ENCODE measurements at places on chromosomes 2 and 18.

DNA sequence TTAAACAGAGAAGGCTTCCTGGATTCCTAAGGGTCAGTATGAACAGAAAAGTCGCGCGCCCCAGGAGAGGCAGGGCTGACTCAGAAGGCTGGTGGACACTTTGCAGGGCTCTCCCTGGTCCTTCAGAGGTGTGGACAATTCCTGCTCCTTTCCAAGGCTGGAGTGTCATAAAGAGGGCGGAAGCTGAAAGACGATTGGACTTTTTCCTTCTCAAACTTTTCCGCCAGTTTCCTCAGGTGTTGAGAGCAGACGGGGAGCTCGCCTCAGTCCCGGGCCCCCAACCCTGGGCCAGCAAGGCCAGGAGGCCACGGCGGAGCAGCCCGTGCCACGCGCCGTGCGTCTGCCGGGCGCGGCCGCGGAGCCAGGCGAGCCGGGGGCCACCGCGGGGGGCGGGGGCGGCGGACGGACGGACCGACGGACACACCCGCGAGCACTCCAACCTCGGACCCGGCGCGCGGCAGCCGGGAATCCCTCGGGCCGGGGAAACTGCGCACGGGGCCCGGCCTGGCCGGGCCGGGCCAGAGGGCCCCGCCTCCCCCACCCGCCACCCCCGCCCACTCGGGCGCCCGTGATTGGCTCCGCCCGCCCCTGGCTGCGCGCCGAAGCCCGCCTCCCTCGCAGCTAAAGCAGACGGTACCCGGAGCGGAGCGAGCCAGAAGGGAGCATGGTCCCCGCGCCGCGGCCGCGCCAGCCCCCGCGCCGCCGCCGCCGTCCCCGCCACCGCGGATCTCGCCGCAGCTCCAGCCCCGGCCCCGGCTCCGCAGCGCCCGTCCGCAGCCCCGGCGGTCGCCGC is at the start of gene KLHL29:
Gene KLHL29, plus strand, starts transcription at position 629 of the 793 bp plus-strand sequence. CDS start 177,018 bp downstream, outside the sequence.
- no peak for DNase-seq

GRCh38 chr2:189302274-189302948 is 122.8 kb upstream of the COL5A2 start:
- no peak for DNase-seq

DNA sequence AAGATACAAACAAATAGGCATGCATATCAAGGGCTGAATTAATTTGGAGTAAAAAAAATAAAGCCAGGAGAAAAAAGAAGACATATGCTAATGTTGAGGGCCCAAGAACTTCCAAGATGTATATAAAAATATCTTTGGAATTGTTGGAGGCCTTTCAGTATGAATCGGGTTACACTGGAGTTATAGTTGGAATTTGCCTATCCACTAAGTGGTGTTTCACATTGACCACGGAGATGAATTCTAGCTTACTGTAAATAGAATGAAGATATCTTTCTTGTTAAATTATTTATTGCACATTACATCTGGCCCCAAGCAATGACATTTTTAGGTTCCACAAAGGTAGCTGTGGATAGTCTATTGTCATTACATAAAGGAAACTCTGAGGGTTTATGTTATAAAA is 38.5 kb upstream of the TRIB2 start:
- no peak for DNase-seq

GRCh38 chr2:175414882-175415487 is 233.5 kb upstream of the ATP5MC3 start:
- DNase-seq = no peak

- DNase-seq = no peak
These were observed 105.0 kb upstream of the ATP8B1 start for GRCh38 chr18:57908092-57908491.

- DNase-seq = no peak
These were observed 157.7 kb downstream of the HNMT start for GRCh38 chr2:138121666-138122661.

DNA sequence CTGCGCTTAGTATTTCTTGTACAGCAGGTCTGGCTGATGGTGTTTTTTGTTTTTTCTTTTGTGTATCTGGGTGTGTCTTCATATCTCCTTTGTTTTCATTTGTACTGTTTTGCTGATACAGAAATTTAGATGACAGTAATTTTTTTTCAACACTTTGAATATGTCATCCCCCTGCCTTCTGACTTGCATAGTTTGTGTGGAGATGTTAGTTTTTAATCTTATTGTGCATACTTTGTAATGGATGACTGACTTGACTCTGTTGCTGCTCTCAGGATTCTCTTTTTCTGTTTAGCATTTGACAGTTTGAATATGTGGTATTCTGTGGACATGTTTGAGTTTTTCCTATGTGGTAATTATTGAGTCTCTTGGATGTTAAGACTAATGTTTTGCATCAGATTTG is 161.3 kb downstream of the ZNF407 start:
- DNase-seq = no peak

DNA sequence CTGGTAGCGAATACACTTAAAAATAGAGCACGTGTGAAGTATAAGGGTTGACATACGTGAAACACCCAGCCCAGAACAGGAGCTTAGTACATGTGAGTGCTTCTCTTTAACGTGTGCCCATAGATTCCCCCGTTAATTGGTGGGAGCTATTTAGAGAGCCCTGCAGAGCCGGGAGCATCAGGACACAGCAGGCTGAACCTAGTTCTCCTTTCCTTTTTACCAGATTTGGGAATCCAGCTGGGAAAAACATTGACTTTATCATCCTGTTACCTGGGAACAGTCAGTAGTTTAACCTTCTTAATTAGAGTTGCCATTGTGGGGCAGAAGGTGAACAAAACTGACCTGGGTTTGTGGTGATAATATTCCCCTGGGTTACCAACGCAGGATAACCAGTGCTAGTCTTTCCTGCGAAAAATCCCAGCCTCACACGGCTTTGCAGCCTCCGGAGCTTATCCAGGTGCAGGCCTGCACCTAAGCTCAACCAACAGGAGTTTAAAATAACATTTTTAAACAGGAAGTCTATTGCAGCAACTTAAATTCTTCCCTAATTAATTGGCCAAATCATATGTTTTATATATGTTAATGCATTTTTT is 78.1 kb upstream of the SPTBN1 start:
- no peak for DNase-seq

DNA sequence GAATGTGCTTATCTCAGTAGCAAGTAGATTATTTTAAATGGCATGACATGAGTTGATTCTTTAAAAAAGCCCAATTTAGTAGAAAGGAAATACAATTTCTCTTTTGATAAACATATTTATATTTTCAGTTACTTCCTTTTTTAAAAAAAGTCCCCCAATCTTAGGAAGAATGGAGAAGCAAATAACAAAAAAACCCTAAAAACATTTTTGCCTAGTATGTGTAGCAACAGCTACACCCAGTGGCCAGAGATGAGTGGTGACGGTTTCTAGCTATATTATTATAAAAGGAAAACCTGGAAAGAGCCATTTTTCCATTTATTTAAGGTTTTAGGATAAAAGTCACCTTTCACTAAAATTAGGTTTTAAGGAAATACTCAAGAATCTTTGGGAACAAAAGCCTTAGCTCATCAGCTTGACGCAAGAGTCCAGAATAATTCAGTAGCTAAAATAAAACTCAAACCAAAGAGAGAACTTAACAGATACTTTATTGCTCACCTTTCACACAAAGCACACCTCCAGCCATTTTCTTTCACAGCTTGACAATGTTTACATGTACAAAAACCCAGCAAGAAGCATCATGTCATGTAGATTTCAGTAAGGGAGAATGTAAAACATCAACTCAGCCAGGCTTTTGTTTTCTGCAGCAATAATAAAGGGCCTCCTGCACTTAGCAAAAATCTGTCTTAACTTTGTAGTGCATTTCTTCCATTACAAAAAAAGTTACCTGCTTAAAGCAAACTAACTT is 15.7 kb downstream of the FAM98A start:
- no peak for DNase-seq

DNA sequence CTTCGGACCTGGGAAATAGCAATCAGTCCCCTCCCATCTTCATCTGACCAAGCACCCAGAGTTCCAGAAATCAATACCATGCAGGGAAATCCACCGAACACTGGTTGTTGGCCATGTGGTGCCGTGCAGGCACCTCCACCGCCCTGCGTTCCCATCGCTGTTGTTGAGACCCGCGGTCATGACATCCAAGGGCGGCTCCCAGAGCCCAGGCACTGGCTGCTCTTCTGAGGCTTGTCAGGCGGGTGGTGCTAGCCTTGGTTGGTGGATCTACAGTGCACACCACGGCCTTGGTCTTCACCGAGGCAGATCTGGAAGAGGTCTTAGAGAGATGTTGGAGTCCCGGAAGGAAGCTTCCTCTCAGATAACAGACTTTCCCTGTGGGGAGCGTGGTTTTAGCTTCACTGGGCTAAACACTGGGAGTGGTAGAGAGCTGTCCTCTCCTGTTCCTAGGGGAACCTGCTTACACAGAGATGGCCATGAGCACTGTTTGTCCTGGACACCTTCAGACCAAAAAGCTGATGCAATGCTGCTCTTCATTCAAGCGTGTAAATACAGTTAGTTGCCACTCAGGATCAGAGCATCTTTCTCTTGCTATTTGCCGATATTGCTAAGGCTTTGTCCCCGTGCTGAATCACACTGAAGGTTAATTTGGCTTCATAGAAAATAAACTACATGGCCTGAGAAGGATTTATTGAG is 58.3 kb downstream of the SMIM21 start:
- DNase-seq = no peak

DNA sequence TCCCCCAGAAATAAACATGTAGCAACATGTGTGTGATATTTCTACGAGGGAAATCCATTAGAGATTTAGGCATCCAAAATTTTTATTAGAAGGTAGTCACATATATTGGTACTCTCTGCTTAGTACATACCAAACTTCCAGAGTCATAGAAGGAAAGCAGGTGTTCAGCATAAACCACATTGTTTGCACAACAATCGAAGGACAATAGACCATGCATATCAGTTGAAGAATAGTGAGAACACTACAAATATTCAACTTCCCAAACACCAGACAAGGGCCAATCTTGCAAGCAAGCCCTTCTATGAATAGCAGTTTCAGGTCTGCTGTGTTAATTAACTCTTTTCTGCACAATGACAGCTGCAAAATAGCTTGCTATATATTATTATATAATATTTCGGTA is 702.2 kb downstream of the ERBB4 start:
- no peak for DNase-seq

DNA sequence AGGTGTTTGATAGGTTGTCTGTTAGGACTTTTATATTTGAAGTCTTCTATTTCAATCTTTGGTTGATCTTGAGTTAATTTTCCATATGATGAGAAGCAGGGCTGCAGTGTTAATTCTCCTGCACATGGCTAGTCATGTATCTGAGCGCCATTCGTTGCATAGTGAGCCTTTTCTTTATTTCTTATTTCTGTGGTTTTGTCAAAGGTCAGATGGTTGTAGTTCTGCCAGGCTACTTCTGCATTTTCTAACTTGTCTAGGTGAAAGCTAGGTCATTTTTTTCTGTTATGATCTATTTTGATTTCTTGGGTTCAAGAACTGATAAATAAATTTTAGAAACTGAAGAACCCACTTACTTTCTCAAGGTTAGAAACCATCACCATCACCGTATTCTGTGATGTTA is 56.7 kb downstream of the CCDC74A start:
- DNase-seq = no peak

DNA sequence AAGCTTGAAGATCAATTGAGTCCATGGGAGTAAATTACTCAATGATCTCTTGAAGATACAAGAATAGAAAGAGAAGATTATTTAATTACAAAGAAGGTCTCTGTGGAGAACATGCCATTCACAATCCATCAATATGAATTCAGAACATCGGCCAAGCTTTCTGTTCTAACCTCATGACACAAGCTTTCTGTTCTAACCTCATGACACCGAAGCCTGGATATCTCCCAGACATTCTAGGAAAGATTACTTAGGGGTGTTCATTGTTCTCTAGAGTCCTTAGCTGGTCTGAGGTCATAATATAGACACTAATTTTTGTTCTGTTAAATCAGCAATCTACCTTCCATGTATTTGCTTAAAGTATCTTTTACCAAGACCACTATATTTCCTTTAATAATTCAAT is 95.5 kb downstream of the RDH14 start:
- DNase-seq = no peak

- no peak for DNase-seq
These were observed 171.0 kb downstream of the OSR1 start for GRCh38 chr2:19187323-19188020.

DNA sequence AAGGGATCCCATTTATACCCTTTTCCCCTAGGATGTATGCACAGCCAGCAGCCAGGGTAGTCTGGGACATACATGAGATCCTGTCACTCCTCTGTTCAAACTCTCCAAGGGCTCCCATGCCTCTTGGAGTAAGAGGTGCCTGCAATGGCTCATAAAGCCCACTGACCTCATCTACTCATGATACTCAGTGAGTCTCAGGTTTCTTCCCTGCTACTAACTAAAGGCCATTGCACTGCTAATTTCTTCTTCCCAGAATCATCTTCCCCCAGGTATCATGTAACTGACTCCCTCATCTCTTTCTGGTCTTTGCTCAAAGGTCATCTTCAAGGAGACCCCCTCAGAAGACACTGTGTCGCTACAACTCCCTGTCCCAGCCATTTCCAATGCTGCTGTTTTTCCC is 68.2 kb downstream of the CCBE1 start:
- DNase-seq = no peak

GRCh38 chr2:168926621-168927386 is 25.7 kb downstream of the G6PC2 start:
- DNase-seq = no peak

DNA sequence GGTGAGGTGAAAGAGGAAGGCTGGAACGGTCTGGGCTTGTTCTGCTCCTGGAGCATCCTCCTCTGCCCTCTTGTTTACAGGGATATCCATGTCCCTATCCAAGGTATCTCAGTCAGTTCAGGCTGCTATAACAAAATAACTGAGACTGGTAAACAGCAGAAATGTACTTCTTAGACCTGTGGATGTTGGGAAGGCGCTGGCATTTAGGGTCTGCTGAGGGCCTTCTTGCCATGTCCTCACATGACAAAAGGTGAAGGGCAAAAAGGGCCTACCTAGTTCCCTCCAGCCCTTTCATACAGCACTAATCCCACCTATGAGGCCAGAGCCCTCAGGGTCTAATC is 65.6 kb downstream of the INPP4A start:
- DNase-seq = no peak

DNA sequence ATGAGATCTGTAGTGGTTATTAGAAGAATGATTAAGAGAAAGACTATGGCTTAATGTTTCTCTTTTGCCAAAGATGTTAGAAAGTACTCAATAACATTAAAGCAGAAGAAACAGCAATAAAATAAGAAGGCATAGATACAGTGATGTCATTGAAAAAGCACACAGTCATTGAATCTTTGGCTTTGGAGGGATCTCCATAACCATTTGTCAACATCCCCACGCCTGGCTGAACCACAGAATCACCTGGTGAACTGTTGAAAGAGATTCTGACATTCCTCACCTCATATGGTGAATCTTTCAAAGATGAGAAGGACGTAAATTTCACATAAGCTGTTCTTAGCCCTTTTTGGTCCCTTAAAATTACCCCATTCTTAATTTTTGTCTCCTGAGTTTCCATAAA is 324.6 kb upstream of the NRP2 start:
- DNase-seq = no peak

DNA sequence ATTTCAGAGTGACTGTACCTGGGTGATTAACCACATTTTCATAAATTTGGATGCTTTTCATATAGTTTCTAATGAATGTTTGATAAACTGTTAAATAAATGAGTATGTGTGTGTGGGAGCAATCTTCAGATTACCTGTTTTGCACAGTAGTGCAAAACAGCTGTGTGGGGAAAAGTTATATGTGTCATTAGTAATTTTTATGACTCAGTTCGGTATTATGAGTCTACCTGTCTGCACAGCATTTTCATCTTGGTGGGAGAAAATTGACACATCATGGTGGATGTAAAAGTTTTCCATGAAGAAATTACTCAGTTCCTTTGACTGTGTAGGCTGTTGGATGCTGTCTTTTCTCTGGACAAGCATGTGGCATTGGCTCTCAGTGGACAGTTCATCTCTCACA is 43.8 kb downstream of the LTBP1 start:
- no peak for DNase-seq

GRCh38 chr2:176653479-176654443 is 384.5 kb downstream of the MTX2 start:
- no peak for DNase-seq
